ENCODE measurements at places on chromosomes 4 and X.

DNA sequence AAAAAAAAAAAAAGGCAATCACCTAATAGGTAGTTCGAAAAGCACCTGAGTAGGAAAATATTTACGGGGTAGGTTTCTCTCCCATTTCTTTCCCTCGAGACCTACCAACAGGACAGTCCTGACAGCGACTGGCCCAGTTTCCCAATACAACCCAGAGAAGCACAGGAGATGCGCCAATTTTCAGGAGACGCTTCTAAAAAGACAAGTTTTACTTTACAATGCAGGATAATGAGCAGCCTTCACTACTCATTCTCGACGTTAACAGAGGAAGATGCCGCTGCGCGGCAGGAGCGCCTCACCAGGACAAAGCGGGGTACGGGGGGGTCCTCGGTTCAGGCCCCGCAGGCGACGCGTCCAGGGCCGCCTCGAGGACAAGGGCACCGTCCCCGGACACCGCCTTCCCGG, 708 bp downstream of the BCLAF3 start:
- DNase-seq: no peak

- no peak for DNase-seq
Measured at GRCh38 chr4:80471756-80472155, 136.2 kb downstream of the CFAP299 start.

- DNase-seq: no peak
Measured at GRCh38 chr4:169410839-169411770, 140.3 kb upstream of the SH3RF1 start.

DNA sequence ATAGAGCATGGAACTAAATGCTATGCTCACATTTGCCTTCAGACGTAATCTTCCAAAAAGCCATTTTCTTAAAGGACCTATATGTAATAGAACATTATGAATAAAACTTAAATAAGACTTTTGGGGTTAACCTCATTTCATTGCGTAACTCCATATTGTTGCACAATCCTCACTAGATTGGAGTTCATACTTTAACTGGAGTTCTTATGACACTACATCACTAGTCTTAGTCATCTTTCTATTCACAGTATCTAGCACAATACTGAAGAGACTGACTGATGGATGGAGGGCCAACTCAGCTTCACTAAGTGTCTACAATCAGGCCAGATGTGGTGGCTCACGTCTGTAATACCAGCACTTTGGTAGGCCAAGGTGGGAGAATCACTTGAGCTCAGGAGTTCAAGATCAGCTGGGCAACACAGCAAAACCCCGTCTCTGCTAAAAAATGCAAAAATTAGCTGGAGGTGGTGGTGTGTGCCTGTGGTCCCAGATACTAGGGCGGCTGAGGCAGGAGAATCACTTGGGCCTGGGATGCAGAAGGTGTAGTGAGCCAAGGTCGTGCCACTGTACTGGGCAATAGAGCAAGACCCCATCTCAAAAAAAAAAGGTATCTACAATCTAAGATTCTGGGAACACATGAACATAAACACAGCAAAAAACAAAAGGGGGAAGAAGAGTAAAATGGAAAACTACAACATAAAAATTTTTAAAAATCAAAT, 80.8 kb upstream of the MAB21L2 start:
- no peak for DNase-seq

DNA sequence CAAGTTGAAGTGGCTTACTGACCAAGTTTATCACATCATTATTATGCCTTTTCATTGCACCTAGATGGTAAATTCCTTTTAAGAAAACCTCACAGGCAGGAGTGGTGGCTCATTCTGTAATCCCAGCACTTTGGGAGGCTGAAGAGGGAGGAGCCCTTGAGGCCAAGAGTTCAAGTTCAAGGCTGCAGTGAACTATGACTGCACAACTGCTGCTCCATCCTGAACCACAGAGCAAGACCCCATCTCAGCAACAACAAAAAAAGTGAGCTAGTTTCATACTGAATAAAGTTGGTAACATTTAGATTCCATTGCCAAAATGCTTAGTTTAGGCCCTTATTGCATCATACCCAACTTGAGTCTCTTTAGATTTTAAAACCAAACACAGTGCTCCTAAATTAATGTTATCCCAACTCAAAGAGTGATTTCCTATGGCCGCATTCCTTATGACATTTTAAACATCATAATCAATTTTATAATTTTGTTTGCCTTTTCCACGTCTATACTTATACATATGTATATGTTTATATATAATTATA, 36.0 kb downstream of the PDS5A start:
- no peak for DNase-seq

- no peak for DNase-seq
Measured at GRCh38 chr4:142329313-142329712, 516.8 kb downstream of the INPP4B start.

DNA sequence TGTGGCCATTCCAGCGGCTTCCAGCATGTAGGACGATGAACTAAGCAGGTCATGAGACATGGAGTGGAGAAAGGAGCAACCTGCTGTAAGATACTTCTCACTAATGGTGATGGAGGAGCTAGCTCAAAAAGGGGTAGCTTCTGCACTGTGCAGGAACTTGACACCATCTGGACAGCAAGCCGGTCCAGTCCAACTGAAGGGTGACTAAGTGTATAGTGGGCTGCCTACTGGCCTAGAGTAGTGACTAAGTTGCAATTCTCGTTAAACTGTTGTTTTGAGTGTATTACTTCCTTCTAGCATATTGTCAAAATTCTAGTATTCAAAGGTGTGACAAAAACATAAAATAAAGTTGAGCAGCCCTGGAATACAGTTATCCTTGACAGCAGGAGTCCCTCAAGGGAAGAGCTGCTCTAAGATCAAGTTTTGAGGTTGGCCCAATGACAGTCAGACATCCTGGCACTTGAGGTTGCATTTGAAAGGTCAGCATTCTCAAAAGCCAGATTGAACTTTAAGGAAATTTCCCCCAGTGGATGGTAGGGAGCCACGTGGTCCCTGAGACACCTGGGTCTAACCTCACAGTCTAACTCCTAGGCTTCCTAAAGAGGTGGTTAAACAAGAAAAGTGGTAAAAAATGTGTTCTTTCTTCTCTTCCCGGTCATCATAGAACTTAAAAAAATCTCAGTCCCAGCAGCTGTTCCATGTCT, 8.0 kb downstream of the CETN2 start:
- DNase-seq: no peak

DNA sequence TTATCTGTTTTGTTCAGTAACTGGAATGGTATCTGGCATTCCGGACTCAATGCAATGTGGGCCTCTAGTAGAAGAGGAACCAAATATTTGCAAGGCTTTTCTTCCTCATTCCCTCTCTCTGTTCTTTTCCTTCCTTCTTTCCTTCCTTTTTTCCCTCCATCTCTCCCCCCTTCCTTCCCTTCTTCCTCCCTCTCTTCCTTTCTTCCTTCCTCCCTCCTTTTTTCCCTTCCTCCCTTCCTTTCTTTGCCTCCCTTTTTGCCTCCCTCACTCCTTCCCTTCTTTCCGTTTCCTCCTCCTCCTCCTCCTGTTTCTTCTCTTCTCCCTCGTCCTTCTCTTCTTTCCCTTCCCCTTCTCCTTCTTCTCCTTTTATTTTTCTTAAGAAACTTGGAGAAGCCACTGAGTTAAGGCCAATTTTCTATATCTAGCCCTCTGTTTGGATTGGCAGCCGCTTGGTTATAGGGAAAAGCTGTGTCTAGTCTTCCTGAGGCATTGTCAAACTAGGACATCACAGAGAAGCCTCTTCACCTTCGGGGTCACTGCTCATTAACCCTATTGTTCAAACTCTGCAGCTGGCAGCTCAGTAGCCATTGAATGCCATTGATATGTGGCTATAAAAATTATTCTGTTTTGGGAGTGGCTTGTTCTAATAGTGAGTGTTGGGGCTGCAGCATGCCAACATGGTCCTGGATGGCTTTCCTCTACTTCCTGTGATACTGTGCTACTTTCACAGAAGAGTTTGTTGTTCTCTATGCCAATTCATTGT, 95.9 kb downstream of the CFAP299 start:
- no peak for DNase-seq

DNA sequence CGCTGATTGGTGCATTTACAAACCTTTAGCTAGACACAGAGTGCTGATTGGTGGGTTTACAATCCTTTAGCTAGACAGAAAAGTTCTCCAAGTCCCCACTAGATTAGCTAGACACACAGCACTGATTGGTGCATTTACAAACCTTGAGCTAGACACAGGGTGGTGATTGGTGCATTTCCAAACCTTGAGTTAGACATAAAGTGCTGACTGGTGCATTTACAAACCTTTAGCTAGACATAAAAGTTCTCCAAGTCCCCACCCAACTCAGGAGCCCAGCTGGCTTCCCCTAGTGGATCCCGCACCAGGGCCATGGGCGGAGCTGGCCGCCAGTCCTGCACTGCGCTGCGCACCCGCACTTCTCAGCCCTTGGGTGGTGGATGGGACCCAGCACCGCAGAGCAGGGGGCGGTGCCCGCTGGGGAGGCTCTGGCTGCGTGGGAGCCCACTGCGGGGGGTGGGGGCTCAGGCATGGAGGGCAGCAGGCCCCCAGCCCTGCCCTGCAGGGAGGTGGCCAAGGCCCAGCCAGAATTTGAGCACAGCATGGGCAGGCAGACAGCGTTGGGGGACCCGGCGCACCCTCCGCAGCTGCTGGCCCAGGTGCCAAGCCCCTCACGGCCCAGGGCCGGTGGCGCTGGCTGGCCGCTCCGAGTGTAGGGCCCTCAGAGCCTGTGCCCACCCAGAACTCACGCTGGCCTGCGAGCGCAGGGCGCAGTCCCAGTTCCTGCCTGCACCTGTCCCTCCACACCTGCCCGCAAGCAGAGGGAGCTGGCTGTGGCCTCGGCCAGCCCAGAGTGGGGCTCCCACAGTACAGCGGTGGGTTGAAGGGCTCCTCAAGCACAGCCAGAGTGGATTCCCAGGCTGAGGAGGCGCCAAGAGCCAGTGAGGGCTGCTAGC, 608.9 kb upstream of the LCORL start:
- no peak for DNase-seq

DNA sequence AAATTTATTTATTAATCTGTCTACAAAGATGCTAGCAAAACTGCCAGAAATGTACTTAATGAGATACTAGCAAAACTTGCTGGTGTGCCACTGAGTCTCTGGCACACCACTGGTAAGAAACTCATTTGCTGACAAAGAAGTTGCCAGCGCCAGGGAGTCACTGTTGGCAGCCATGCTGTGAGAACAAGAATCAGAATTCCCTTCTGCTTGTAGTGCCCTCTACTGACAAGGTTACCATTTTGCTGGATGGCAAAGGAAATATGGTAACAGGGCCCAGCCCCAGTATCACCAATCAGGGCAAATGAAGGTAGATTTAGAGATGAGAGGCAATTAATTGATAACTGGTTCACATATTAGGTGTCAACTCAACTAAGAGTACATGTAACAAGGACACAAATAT, 750.1 kb upstream of the ADGRL3 start:
- no peak for DNase-seq

DNA sequence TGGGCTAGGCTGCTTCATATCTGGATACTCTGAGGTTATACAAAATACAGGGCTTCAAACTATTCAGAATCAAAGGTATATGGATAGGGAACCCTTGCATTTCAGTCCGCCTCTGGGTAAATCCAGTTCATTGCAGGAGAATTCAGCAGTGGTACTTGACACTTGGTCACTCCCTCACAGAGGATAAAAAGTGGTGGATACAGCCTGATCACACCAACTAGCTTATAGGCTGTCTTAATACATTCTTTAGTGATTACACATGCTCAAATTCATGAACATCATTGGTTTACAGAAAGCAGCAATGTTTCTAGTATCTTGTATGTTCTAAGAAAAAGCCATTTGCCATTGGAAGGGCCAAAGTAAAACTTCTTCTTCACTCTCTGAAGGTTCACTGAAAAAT, 104.8 kb upstream of the PDE5A start:
- no peak for DNase-seq

GRCh38 chrX:52353838-52354237, 15.0 kb upstream of the XAGE2 start:
- DNase-seq: no peak

- DNase-seq: no peak
Measured at GRCh38 chrX:109643687-109644086, 18.7 kb upstream of the KCNE5 start.

DNA sequence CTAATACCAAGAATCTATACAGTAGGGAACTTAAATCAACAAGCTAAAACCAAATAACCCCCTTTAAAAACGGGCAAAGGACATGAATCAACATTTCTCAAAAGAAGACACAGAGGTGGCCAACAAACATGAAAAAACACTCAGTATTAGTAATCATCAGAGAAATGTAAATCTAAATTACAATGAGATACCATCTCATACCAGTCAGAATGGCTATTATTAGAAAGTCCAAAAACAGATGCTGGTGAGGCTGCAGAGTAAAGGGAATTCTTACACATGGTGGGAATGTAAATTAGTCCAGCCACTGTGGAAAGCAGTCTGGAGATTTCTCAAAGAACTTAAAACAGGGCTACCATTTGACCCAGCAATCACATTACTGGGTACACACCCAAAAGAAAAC, 167.8 kb downstream of the PACRGL start:
- DNase-seq: no peak

GRCh38 chrX:97531825-97532224, 648.1 kb downstream of the RPA4 start:
- DNase-seq: no peak

GRCh38 chr4:117225471-117225870, 140.1 kb upstream of the TRAM1L1 start:
- DNase-seq: no peak

DNA sequence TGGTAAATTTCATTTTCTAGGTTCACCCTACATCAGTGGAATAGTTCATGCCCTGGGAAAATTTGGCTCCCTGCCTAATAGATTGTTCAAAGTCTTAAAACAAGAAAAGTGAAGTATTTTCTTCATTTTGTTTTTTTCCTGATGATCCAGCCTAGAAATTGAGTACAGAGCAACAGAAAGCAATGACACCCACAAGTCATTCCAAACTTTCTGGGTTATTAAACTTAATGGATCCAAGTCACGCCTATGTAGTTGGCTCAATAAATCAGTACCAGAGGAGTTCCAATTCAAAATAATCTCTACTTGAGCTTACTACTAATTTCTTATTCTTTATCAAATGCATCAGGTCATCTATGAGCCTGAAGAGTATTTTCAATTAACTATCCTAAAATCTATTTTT, 937.6 kb upstream of the SLIT2 start:
- no peak for DNase-seq

DNA sequence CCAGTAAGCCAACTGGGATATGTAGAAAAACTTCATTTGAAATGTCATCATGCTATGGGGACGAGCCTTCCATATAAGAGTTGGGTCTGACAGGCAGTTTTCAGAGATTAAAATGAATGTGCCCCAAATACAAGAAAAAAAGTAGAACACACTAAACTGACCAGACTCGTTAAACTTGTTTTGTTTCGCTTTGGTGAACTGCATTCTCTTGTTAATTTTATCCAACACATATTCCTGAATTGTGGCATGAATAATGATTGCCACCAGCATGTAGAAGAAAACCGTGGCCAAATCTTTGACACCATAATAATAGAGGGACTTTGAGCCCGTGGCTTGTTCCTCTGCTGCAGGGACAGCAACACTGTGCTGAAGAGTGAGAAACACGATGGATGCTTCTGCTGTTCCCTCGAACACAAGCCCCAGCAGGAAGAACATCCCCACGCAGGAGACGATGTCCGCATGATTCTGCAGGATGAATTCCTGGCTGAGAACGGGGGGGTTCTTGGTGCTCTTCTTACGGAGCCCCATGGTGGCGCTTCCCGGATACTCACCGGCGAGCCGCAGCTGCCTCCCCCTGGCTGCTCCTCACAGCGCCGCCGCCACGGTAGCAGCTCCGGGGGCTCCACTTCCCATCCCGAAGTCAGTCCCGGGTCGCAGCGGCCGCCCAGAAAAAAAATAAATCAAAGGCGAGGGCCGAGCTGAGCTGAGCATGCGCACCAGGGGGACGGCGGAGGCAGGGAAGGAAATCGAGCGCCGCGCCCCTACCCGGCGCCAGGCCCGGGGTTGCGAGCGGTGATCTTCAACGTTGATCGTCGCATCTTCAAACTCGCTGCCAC, at the start of gene TRAM1L1:
Gene TRAM1L1 (minus strand): TSS at position 711 of the 836 bp plus-strand sequence. CDS start 183 bp downstream, at position 528.
- DNase-seq: no peak

- no peak for DNase-seq
Measured at GRCh38 chr4:158513256-158513655, 8.4 kb upstream of the RXFP1 start.

Data from activated B cell treated with CpG ODN at 0.5 μM for 24 hours (primary cell).